GM12892 (cell line): ENCODE measurements at places on chromosomes 4 and X.

DNA sequence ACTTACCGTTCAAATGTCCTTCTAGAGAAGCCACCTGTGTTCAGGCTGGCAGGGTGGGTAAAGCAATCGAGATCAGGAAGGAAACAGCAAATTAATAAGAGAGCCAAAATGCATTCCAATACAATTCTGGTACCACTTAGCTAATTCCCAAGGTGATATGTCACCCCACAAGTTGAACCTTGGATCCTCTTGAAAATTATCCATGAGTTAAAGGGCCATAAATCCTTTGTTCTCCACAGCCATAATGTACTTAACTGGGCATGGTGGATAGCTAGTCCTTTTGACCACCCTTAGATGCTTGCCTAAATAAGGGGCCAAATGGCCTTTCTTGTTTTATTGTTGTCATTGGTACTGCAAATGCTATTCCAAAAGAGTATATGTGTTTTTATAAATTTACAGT is 2.0 kb downstream of the TNMD start:
- DNase-seq = no peak

- no peak for DNase-seq
Observed at GRCh38 chr4:123546573-123547060, 150.0 kb downstream of the SPRY1 start.

- DNase-seq = peak; percentile 3
Observed at GRCh38 chr4:10075953-10076391, 40.6 kb downstream of the WDR1 start.

GRCh38 chrX:434946-435345 is 48.2 kb upstream of the PPP2R3B start:
- DNase-seq = no peak

- no peak for DNase-seq
Observed at GRCh38 chr4:42706086-42706485, 49.2 kb upstream of the ATP8A1 start.

DNA sequence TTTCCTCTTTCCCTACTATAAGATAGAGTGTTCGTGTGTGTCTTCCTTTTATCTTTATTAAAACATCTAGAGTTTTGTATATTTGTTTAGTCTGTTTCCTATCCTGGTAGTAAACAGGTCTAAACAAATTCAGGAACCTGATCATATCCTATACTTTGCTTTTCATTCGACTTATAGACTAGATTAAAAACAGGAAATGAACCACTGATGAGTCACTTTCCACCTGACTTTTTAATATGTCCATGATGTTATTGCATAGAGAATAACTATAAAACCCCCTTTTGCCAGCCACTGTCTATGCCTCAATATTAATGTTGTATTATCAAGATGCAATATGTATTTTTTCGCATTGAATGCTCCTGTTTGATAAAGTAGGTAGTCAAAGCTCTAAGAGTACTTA is 1794.0 kb downstream of the STIM2 start:
- no peak for DNase-seq

GRCh38 chr4:100248476-100248875 is 58.2 kb upstream of the DDIT4L start:
- DNase-seq = no peak

DNA sequence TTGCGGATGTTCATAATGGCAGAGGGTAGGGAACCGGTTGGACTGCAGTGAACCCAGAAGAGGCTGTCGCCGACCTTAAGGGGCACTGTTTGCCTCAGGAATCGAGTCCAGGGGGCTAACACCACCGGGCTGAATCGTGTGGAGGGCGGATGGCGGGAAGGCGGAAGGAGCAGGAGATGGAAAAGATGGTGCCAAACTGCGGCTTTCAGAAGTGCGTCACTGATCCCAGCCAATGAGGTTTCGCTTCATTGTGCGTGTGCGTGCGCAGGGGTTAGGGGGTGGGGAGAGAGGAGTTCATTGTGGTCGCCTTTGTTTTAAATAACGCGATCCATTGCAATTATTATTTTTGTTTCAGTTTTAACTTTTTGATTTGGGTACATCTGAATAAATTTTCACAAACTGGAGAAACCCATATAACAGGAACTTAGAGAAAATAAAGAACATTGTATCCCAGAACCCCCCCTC is at the start of gene NAA11:
Gene NAA11, minus strand, starts transcription at position 198 of the 465 bp plus-strand sequence. Its CDS starts 184 bp downstream, at position 14.
- no peak for DNase-seq

- no peak for DNase-seq
Observed at GRCh38 chr4:36133658-36134057, 110.7 kb downstream of the ARAP2 start.

DNA sequence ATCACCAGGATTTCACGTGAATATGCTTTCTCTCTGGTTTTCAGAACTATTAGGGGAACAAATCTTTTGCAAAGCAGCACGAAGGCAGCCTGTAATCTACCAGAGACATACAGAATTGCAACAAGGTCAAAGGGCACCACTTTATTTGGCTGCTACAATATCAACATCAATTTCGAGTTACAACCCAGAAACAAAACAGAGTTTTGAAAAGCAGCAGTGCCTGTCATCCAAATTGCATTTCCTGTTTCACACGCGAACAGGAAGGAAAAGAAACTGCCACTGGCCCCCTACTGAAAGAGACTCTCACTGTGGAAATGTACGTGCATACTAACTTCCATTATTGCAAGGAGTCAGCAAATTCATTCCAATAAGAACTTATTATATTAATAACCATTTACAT is 17.1 kb upstream of the C1QTNF7 start:
- no peak for DNase-seq

DNA sequence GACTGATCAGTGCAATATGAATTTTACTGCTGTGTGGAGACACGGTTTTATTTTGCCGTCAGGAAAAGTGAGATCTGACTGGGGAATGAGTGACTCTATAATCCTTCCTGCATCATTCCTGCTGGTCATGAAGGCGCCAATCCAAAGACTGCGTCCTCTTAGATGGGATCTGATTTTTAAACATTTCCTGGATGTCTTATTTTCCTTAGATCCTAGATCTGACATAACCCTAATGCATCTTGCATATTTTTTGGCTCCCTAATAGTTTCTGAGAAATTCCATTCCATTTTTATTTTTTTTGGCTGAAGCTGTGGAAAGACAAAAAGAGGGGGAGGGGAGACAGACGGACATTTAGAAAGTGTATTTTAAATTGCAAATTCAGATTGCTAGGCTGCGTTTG is 454.9 kb upstream of the FAT1 start:
- no peak for DNase-seq

DNA sequence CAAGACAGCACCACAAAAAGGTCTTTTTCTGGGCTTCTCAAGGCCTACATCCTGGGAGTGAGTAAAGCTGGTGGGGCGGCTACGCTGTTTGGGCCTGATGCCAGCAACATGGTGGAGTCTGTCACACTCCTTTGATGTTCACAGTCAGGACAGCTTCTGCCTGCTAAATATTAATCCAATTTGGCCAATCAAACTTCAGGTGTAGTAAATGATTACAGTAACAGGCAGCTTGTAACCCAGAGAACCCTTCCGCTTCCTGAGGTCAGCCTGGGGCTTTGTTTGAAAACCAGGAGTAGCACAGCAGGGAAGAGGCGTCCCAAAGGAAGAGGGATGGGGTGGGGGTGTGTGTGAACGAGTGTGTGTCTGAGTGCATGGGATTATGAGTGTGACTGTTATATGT is 220.4 kb downstream of the MAML3 start:
- DNase-seq = no peak

GRCh38 chr4:55617587-55618197 is 18.4 kb downstream of the NMU start:
- DNase-seq = no peak

- no peak for DNase-seq
Observed at GRCh38 chr4:68750555-68750954, 65.2 kb upstream of the UGT2B10 start.

- DNase-seq = no peak
Observed at GRCh38 chr4:144701683-144702233, 55.8 kb downstream of the HHIP start.

GRCh38 chr4:85398276-85398675 is 76.7 kb upstream of the ARHGAP24 start:
- no peak for DNase-seq

- no peak for DNase-seq
Observed at GRCh38 chrX:31236231-31236630, 164.4 kb upstream of the FTHL17 start.

DNA sequence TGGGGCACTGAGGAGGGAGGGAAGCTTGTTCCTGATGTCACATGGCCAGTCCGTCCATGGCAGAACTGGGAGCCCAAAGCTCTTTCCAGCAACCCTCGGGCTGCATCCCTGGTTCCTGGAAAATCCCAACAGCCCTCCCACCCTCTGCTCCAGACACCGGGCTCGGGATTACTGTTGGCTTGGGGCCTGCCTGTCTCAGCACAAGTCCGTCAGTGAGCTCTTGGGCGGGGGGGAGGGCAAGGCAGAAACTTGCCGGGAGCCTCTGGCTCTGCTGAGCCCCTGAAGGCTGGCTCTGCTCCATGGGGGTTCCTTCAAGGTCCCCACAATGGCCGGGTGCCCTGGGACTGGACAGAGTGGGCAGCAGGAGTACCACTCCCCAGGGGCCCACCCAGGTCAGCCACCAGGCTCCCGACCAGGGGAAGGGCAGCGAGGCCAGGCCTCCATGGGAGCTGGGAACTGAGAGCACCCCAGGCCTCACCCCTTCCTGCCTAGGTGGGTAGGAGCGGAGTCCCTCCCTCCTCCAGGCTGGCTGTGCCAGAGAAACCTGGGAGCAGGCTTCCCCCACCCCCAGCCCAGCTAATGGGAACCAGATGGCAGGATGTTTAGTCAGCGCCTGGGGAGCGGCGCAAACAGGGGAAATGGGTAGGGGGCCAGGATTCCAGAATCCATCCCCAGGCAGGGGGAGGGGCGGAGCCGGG is 6.4 kb upstream of the HAUS7 start:
- DNase-seq = no peak

DNA sequence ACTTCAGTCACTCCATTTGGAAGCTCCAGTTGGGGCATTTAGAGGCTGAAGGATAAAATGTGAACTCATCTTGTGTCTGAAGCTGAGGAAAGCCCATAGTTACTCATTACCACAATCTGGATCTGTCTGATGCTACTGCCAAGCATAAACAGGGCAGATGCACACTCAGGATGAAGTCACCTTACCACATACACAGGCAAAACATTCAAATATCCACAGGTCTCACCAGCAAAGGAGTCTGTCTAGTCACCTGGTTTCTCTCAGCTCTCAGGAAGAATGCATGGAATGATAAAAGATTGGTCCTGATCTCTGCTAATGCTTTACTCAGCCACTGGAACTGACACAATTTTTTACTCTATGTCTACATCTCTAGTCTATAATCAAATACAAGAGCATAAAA is 13.0 kb upstream of the ODAPH start:
- no peak for DNase-seq

- no peak for DNase-seq
Observed at GRCh38 chr4:152479428-152480026, 56.4 kb downstream of the FBXW7 start.

GRCh38 chrX:38086451-38087215 is 80.3 kb downstream of the SYTL5 start:
- DNase-seq = no peak

DNA sequence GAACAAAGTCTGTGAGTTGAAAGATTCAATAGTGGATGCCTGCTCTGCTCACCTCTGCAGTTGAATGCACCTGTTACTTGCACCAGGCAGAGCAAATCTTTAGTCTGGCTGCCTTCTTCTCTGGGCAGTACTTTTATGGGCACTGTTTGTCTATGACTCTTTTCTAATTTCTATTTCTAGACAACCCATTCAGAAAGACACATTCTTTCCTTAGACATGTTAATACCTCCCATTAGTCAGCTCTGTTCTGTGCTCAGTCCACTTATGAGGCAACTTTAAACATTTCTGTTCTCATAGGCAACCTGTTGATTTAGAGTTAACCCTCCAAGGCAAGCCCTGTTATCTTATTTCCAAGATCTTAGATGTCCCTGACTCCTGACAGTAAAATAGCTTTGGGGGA is 108.9 kb downstream of the SYNPO2 start:
- DNase-seq = no peak

- no peak for DNase-seq
Observed at GRCh38 chr4:74133786-74134499, 24.0 kb upstream of the MTHFD2L start.

GRCh38 chrX:87045352-87045751 is 472.2 kb upstream of the KLHL4 start:
- DNase-seq = no peak

DNA sequence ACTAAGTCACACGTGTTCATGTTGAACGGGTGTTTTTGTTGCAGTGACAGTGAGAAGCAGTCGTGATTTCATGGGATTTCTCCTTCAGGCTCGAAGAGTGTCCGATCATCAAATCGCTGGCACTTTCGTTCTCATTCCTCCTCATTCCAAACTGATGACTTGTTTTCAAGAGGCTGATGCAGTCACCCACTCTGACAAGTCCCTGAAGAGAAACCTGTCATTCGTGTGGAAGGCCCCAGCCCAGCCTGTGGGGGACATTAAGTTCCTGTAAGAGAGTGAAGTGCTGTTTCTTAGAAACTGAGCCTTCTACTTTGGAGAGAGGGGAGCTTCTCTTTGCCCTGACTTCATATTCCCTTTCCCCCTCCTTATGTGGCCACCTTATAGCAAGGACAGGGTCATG is 8.0 kb downstream of the REELD1 start:
- DNase-seq = no peak

GRCh38 chr4:109559625-109559982 is 442 bp upstream of the MCUB start:
- DNase-seq = peak; percentile 36

DNA sequence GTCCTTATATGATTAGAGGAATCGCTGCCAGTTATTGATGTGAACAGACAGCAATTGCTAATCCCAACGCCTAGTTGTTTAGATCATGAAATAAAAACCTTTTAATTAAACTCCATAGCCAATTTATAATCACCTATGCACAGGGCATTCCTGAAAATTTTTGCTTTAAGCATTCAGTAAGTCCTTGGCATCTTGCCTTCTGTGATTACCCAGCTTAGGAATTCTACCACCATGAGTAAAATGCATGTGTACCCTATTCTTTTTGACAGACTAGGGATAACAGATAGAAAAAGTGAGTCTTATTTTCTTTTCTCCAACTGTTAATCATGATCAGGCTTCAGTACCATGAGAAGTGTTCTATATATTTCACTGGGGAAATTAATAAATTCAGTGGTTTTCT is 995.3 kb upstream of the GRIA3 start:
- no peak for DNase-seq

DNA sequence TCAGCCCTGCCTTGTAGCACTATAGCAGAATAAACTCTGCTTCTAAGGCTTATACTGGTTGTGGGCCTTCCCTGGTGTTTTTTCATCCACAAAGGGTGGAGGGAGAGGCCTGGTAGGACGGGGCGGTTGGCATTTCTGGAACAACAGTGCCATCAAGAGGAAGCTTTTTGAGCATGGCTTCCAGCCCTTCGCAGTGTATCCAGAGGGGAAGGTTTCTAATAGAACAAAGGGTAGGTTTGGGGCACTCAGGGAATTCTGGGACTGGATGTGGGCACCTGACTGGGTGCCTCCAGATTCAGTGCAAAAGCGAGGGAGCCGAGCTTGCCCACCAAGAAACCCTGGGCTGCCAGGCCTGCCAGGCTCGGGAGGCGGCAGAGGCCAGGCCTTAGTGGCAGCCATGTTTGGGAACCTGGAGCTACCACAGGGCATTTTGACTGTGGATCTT is 229.6 kb upstream of the AGTR2 start:
- no peak for DNase-seq
